ENCODE measurements at places on chromosomes 7 and 10.

GRCh38 chr7:91628742-91629141 lies 251.8 kb downstream of the MTERF1 start:
- DNase-seq: no peak

GRCh38 chr7:127953423-127954356 lies 77.5 kb downstream of the LRRC4 start:
- DNase-seq: no peak

DNA sequence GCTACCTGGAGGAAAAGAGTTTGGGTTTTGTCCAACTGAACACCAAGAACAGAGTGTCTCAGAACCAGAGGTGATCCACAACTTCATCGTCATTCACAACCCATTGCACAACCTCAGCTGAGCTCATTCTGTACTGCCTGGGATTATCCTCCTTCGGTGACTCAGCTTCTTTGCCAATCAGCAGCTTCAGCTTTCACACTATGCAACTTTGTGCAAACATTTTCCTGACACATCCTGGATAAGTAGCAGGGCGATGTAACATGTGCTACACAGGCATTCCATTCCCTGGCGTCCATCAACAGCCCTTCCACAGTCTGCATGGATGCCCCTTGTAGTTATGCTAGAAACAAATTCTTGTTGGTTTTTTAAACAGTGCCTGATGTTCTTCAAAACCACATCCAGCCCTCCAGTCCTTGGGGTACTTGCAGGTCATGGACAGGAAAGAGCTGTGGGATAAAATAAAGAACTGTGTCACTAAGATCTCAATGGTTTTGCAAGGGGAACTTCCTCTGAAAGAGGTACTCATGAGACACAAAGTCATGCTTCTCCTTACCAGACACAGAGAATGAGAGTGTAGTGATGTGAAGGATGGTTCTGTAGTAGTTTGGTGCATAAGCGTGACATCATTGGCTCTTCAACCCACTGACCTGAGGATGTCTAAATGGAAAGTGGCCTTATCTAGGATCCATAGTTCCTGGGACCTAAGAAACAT lies 478.5 kb downstream of the KIF20B start:
- DNase-seq: peak; percentile 62

GRCh38 chr7:139709485-139709884 lies 68.3 kb downstream of the HIPK2 start:
- peak; percentile 40 for DNase-seq

DNA sequence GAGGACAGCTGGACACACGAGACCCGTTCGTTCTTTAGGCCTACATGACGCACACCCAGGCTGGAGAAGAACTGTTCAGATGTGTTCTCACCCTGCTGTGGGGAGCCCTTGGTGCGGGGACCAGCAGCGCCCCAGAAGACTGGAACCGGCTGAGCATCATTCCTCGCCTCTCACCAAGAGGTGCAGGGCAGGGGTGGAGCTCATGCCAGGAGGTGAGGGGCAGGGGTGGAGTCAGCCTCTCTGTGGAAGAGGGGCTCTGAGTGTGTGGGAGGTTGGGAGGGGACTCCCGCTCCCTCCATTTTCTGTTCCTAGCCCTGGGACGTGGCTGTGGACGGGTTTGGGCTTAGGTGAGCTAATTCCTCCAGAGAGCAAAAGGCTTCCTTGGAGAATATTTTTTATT lies 66.0 kb upstream of the SHH start:
- no peak for DNase-seq

GRCh38 chr7:159015454-159016410 lies 128.9 kb downstream of the VIPR2 start:
- peak; percentile 40 for DNase-seq

GRCh38 chr7:23234569-23235296 lies 11.8 kb upstream of the GPNMB start:
- no peak for DNase-seq

GRCh38 chr10:32955299-32955772 lies 2.7 kb downstream of the ITGB1 start:
- no peak for DNase-seq

- peak; percentile 22 for DNase-seq
Observed at GRCh38 chr10:14945108-14945507, 8.8 kb downstream of the DCLRE1C start.

GRCh38 chr7:113289140-113289740 lies 170.9 kb upstream of the SMIM30 start:
- DNase-seq: peak; percentile 69

- DNase-seq: no peak
Observed at GRCh38 chr7:57328963-57329362, 121.0 kb upstream of the ZNF716 start.

GRCh38 chr7:140232957-140233917 lies 56.5 kb upstream of the KDM7A start:
- no peak for DNase-seq

DNA sequence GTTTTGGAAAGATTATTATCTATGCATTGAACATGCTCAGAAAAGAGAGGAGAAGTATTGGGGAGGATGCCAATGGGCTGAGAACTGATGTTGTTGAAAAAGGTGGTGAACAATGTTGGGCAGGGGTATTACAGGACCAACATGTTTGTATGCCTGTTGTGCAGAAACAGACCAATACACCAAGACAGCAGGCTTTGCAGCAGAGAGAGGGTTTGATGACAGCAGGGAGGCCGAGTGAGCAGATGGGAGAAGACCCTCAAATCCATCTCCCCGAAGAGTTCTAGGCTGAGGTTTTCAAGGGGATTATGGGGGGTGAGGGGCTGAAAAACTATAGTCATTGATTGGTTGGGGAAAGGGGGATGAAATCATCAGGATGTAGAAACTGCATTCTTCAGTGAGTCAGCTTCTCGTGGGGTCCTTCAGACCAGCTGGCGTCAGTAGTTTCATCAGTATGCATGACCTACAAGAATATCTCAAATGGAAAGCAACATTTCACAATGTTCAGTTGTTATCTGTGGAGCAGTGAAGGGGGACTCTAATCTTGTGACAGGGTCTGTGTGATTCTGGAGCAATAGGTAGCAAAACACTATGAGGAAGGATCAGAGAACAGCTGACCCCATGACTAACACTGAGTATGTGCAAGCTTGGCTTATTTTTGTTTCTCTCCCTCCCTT lies 167.8 kb downstream of the BAMBI start:
- DNase-seq: peak; percentile 50

- no peak for DNase-seq
Observed at GRCh38 chr10:132106431-132106830, 40.7 kb downstream of the JAKMIP3 start.
